ENCODE measurements at places on chromosomes 13 and 19. TPM values are rescaled to one million over a fixed set of nuclear protein-coding genes. Genes with fewer than 3 reads are reported as not detected.

DNA sequence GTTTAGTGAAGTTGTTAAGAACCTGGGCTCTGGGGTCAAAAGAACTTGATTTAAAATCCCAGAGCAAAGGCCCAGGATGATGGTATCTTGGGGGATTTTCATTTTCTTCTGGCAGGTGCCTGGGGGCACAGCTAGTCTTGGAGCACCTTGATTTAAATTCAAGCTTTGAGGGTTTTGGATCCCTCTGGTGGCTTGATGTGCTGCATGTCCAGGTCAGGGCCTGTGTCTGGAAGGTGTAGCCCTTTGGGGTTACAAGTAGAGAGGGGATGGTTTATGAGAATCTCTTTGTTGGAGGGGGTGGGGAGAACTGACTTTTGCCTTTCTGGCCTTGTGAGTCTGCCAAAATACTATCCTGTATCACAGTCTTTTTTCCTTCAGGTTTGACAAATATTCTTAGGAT is 55.8 kb downstream of the AKAP11 start:
- no peak for DNase-seq

DNA sequence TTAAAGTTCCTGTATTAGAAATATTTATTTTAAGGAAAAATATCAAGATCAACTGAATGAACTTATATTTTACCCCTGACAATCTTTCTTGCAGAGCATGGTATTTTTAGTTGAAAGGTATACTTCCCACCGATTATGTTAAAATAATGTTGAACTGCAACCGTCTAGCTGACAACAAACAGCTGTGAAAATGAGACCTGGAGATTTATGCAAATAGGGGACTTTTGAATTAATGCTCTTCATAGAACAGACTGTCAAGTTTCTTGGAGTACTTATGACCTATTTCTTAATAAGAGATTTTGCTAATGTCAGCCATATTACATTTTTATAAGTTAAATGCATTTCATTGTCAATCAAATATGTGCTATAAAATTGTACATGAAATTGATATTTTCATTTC is 210.9 kb downstream of the NALCN start:
- no peak for DNase-seq

- no peak for DNase-seq
These were observed 2.7 kb upstream of the RASAL3 start for GRCh38 chr19:15466851-15467733.

DNA sequence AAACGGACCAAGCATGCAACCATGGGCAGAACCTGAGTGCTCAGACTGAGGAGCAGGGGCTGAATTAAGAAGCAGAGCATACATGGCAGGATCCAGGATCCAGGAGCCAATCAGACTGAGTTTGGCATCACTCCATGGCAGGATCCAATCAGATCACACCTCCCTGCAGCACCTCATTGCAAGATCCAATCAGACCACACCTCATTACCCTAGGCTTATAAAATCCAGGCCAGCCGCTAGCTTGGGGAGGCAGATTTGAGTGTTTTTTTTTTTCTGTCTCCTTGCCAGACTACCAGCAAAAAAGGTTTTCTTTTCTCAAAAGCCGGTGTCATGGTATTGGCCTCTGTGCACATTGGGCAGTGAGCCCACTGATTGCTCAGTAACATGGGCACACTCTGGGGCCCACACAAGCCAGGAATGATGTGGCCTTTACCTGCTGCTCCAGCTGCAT is 127.9 kb upstream of the GJB6 start:
- no peak for DNase-seq

DNA sequence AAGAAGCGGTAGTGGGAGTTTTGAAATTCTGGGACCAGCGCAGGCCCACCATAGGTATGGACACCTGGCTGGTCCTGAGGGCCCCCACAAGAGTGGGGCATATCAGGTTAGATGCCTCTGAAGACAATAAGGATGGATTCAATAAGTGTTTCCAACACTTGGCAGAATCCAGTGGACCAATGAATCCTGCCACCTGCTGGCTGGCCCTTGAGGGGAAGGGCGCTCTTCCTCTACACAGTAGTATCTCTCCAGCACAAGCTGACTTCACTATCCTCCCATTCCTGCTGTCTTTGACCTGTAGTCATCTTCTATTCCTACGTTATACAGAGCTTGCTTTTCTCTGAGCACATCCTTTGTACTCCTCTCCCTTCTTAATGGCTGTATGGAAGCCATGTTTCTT is 199.7 kb upstream of the TSHZ3 start:
- DNase-seq = no peak

DNA sequence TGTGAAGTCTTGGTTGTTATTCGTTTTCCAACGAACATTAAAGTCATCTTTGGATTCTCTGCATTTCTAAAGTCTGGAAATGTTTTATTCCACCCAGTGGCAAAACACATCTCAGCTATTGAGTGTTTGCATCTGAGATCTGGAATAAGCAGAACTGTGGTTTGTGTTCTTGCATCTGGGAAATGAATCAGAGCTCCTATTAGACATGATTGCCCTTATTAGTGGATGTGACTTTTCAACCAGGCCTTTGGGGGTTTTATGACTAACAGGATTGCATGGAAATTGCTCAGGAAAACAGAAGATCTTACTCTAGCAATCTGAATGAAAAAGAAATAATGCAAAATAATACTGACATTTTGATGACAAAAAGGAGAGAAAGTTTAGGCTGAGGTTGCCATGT is 488.8 kb downstream of the IRS2 start:
- DNase-seq = no peak

- DNase-seq = no peak
These were observed 8.9 kb downstream of the SGTA start for GRCh38 chr19:2774083-2774679.

- DNase-seq = no peak
These were observed 29.8 kb downstream of the PPP2R1A start for GRCh38 chr19:52219611-52220010.

- DNase-seq = no peak
These were observed 113.7 kb upstream of the SLITRK1 start for GRCh38 chr13:83995930-83996329.

- no peak for DNase-seq
These were observed 314.8 kb downstream of the PCDH17 start for GRCh38 chr13:57946361-57946760.

- DNase-seq = no peak
These were observed 81.1 kb downstream of the GADD45B start for GRCh38 chr19:2557093-2557440.

- no peak for DNase-seq
These were observed 3.9 kb upstream of the KLK15 start for GRCh38 chr19:50837300-50837699.

- DNase-seq = no peak
These were observed 109.5 kb downstream of the TBC1D4 start for GRCh38 chr13:75372517-75372916.

The KRTDAP gene
- total RNA-seq = not detected

The ZNF555 gene
- 5.9 TPM for total RNA-seq

The VSTM2B gene
- not detected for total RNA-seq
